ENCODE measurements at places on chromosomes 7 and 10.
A peak's percentile ranks its signal among the peaks of the same experiment; 100 is the strongest.

- no peak for DNase-seq
Observed at GRCh38 chr7:29463504-29464158, 100.0 kb upstream of the PRR15 start.

- DNase-seq: no peak
Observed at GRCh38 chr7:137935884-137936508, 65.9 kb downstream of the CREB3L2 start.

- no peak for DNase-seq
Observed at GRCh38 chr7:96199421-96199820, 122.5 kb downstream of the SLC25A13 start.

- DNase-seq: no peak
Observed at GRCh38 chr7:148747274-148747673, 48.6 kb downstream of the CUL1 start.

- no peak for DNase-seq
Observed at GRCh38 chr10:126924915-126925300, 19.7 kb downstream of the DOCK1 start.

- peak; percentile 63 for DNase-seq
Observed at GRCh38 chr10:73998929-73999691, 1.2 kb downstream of the VCL start.

GRCh38 chr7:147578196-147578595, 1012.4 kb upstream of the C7orf33 start:
- DNase-seq: no peak

DNA sequence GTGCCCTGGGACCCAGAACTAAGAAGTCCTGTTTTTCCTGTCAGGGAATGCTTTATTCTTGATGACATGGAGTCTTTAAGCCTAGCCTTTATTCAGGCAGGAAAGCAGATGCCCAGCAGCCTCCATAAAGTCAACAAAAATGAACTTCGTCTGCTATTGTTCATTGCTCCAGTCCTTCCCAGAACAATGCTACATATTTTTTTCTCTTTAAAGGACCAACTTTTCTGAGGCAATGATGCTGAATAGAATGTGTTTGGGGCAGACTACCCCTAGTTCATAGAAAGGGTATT, 47.6 kb upstream of the PDCD4 start:
- no peak for DNase-seq

GRCh38 chr7:16669581-16669980, 23.6 kb downstream of the BZW2 start:
- no peak for DNase-seq

DNA sequence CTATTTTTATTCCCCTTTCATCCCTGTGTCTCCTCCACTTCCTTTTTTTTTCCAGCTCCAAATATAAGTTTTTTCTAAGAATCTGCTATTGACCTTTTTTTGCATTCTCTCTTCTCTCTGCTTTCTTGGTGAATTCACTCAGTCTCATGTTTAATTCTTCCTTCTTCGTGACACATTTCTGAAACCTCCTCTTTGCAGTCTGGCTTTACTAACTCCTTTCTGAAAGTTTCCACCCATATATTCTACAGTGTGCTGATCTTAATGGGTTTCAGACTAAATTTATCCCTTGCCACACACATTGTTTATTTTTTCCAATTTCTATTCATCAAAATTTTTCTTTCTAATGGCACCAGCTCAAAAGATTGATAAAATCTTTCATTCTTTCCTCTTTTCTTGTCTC, 47.8 kb upstream of the CALD1 start:
- no peak for DNase-seq

DNA sequence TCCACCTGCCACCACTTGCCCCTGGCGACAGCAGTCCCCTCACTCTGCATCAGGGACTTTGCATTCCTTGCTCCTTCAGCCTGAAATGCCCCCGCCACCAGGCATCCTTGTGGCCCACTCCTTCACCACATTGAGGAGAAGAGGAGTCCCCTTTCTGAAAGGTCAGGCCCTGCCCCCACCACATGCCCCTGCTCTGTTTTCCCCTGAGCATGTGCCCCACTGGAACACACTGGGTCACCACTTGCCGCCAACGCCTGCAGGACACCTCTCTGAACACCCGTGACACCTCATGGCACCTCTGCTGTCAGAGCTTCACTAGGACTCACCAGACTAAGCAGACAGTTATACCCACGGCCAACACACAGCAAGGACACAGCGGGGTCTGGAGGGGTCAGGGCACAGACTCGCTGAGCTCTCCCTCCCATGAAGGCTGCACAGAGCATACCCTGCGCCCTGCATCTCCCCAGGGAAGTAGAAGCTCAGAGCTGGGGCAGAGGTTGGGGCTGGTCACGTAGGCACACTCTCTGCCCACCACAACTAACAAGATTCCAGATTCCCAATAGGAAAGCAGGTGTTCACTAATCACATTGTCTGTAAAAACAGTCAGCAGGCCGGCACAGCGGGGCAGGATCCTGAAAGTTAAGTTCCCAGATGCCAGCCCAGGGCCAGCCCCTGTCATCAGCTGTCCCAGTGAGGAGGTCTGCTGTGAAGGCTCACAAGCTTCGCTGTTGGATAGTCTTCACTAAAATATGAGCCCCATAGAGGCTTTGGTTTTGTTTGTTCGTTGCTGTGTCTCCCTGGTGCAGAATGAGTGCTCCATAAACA, 5.8 kb upstream of the AOC1 start:
- DNase-seq: no peak

- DNase-seq: no peak
Observed at GRCh38 chr10:71009126-71009525, 120.8 kb upstream of the PCBD1 start.

GRCh38 chr7:155107126-155107525, 37.0 kb downstream of the HTR5A start:
- DNase-seq: no peak

GRCh38 chr10:76879116-76879913, 758.3 kb downstream of the KCNMA1 start:
- no peak for DNase-seq

DNA sequence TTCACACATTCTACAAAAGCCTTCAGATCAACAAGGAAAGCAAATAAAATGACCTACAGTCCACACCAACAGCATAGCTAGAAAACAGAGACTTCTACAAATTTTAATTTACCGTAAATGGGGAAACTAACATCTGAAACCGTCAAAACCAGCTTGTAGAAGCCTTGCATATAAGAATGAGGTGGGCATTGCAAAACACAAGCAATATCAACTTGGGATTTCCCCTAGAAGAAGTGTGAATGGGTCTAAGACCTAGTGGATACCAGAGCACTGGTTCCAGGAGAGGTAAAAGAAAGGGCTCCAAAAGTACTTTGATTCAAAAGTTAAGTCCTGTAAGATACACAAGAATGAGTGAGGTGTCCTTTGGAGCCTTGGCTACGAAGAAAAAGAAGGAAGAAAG, 18.7 kb downstream of the RTKN2 start:
- DNase-seq: no peak

- no peak for DNase-seq
Observed at GRCh38 chr10:129497013-129497412, 30.0 kb downstream of the MGMT start.

- no peak for DNase-seq
Observed at GRCh38 chr10:76892766-76893479, 744.7 kb downstream of the KCNMA1 start.

GRCh38 chr7:43621729-43622448, 39.0 kb downstream of the STK17A start:
- no peak for DNase-seq

GRCh38 chr10:132898391-132899053, 43.8 kb downstream of the CFAP46 start:
- peak; percentile 48 for DNase-seq
